Dermis microvascular lymphatic vessel endothelial cell (primary cell): ENCODE measurements at places on chromosomes 12 and 14. TPM values are rescaled to one million over a fixed set of nuclear protein-coding genes. Genes with fewer than 3 reads are reported as not detected.

DNA sequence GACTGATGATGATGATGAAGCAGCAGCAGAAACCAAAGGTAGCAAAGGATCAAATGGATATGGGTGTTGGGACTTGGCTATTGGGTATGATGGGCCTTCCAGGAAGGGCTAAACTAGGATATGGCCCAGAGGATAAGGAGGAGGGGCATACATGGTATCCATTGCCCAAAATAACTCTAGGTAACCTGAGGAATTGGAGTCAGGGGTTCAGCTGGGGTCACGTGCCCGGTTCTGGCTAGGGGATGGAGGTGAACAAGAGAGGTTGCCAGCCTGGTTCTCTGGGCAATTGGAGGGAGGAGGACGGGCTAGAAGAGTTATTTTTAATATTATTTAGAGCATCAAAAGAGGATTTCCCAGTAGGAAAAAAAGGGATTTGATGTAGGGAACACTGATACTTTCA is 2.7 kb upstream of the ANKRD52 start:
- no peak for DNase-seq

GRCh38 chr12:8048906-8049305 is 16.4 kb downstream of the FOXJ2 start:
- DNase-seq, result no peak

GRCh38 chr14:61147831-61148549 is 133.1 kb downstream of the TMEM30B start:
- DNase-seq, result peak; percentile 99

DNA sequence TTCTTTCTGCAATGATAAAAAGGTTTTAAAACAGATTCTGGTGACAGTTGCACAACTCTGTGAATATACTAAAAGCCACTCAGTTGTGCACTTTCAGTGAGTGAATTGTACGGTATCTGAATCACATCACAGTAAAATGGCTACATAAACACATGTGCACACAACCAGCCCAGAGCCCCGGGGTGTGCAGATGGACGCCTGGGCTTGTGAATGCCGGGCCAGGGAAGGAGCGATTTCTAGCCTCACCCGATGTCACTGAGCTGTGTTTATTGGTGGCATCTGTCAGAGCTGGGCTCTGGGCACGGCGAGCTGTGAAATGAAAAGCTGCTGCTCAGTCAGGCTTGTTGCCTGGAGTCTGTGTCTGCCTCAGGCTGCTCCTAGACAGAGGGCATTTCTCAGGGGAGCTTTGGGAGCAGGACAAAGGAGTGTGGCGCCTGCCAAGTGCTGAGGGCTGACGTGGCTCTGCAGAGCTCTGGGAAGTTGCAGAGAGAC is 25.9 kb downstream of the RHOF start:
- no peak for DNase-seq

DNA sequence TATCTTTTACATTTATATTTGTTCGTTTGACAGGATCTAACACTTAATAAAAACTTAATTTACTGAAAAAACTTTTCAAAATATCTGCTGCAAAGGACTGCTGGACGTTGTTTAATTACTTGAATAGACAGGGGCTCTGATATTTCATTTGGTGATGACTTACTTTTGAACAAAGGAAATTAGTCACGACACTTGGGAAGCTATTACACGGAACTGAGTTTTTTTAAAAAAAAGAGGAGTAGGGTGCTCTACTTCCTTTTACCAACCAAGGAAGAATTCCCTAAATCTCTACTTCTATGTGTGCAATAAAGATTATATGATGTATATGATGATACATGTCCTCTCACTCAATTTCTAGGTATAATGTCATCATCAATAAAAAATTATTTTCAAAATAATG is 4.7 kb downstream of the FGD6 start:
- peak; percentile 46 for DNase-seq

- DNase-seq, result no peak
These were observed 43.2 kb upstream of the TUNAR start for GRCh38 chr14:95833429-95833828.

DNA sequence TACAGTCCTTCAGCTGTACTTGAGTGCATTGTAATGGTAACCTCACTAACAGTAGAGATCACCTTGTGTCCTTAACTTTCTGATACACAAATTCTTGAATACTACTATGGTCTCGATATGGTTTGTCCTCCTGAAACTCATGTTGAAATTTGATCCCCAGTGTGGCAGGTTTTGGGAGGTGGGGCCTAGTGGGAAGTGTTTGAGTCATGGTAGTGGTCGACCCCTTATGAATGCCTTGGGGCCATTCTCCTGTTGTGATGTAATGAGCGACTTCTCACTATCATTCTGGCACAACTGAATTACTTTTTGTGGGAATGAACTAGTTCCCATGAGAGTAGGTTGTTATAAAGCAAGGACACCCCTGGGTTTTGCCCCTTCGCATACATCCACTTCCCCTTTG is 52.3 kb downstream of the IPO8 start:
- DNase-seq, result no peak

LIN7A gene
- total RNA-seq, result 0.13 TPM in 2 replicates
